ENCODE measurements at places on chromosomes 2 and 18. TPM values are rescaled to one million over a fixed set of nuclear protein-coding genes. Genes with fewer than 3 reads are reported as not detected.

- DNase-seq: no peak
These were observed 264.3 kb downstream of the PTGR3 start for GRCh38 chr18:74944676-74945075.

GRCh38 chr2:206799083-206799482 lies 33.7 kb downstream of the FASTKD2 start:
- DNase-seq: no peak

- peak; percentile 92 for DNase-seq
These were observed 366.9 kb downstream of the OSR1 start for GRCh38 chr2:18991177-18992168.

- DNase-seq: no peak
These were observed 357.1 kb downstream of the NRXN1 start for GRCh38 chr2:50674876-50675275.

- DNase-seq: no peak
These were observed 287.6 kb downstream of the SETBP1 start for GRCh38 chr18:44968336-44968735.

CFC1 gene
- total RNA-seq: not detected
